ENCODE measurements at places on chromosomes 12 and 14.

- peak; percentile 35 for DNase-seq
Observed at GRCh38 chr14:72439707-72440106, 454.2 kb downstream of the DPF3 start.

- no peak for DNase-seq
Observed at GRCh38 chr12:22415342-22416309, 81.1 kb upstream of the ST8SIA1 start.

GRCh38 chr14:76413962-76414600, 38.1 kb downstream of the ESRRB start:
- no peak for DNase-seq

GRCh38 chr14:101464310-101464983, 96.8 kb upstream of the DIO3 start:
- no peak for DNase-seq

DNA sequence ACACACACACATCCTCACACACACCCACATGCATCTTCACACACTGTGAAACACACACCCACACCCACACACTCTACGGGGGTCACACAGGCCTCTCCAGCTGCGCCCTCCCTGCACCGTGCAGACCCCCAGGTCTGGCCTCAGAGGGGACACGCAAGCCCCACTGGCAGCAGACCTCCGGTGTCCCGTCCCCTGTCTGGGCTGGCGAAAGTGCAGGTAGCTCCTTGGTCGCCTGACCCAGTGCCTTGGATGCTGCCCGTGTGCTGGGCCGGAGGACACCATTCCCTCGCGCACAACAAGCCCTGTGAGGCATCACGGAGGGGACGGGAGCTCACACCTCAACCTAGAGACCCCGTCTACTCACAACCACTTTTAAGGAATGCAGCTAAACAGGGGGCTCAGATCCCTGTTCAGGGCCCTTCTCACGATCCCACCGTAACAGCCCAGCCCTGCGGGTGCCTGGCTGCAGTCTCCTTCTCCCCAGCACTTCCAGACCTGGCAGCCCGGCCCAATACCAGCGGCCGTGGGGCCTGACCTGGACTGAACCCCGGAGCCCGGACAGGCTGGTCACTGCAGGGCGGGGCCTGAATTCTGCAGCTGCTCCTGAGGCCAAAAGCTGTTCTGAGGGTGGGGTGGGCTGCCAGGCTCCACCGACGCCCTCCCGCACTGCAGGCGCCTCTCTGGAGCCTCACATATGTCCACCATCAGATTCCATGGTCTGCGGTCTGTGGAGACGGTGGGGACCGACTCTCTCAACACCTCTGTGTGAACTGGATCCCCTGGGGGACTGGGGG, 42.1 kb upstream of the FZD10 start:
- DNase-seq: no peak

GRCh38 chr14:103450416-103450815, 65.2 kb downstream of the MARK3 start:
- no peak for DNase-seq

GRCh38 chr14:104863923-104864266, 1.2 kb upstream of the CEP170B start:
- no peak for DNase-seq

GRCh38 chr14:27739657-27740156, 1026.9 kb upstream of the FOXG1 start:
- DNase-seq: no peak

DNA sequence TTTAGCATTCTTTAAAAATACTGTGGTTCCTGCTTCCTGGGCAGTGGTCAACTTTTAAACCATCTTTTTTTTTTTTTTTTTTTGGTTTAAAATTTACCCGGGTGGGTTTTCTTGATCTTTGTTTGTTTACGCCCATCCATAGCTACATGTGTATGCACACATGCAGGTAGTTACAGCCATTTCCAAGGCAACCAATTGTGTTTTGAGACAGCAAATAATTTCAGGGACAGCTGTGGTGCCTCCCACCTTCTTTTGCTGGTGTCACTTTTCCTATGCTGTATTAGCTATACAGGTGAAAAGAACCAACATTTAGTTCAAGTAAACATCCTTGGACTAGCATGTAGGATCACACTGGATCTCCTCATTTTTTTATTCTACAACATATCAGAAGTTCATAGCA, 52.0 kb upstream of the PSMA6 start:
- no peak for DNase-seq

DNA sequence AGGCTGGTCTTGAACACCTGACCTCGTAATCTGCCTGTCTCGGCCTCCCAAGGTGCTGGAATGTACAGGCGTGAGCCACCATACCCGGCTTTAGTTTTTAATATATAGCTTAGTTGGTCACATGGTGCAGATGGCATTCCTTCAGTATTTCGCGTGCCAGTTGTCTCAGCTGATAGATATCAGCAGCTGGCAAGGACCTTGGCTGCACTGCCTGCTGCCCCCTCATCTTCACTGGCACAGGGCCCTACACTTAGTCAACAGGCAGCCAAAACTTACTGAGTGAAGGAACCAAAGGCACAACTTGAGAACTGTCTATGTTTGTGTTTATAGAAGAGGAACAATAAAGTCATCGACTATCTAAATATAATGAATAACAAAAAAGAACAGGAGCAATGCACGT, 31.0 kb downstream of the EID3 start:
- no peak for DNase-seq

GRCh38 chr14:67423424-67423823, 11.5 kb upstream of the PLEK2 start:
- DNase-seq: no peak

GRCh38 chr12:106141003-106141402, 2.2 kb upstream of the NUAK1 start:
- no peak for DNase-seq

DNA sequence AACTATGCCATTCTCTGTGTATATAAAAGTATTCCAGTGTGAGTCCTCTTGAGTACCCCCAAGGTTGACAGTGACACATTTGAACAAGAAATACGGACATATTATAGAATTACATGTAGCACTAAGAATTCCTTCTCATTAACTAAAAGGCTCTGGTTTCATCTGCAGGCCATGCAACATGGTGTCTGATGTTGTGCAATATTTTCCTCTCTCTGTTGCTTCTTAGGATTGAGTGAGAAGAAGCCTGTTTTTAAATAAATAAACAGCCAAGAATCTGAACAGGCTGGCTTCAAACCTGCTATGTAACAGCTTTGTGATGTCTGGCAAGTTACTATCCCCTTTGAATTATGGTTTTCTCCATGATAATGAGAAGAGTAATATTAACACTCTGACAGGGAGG, 22.2 kb upstream of the CCER1 start:
- no peak for DNase-seq

- no peak for DNase-seq
Observed at GRCh38 chr12:120406069-120406468, 31.8 kb upstream of the COX6A1 start.

DNA sequence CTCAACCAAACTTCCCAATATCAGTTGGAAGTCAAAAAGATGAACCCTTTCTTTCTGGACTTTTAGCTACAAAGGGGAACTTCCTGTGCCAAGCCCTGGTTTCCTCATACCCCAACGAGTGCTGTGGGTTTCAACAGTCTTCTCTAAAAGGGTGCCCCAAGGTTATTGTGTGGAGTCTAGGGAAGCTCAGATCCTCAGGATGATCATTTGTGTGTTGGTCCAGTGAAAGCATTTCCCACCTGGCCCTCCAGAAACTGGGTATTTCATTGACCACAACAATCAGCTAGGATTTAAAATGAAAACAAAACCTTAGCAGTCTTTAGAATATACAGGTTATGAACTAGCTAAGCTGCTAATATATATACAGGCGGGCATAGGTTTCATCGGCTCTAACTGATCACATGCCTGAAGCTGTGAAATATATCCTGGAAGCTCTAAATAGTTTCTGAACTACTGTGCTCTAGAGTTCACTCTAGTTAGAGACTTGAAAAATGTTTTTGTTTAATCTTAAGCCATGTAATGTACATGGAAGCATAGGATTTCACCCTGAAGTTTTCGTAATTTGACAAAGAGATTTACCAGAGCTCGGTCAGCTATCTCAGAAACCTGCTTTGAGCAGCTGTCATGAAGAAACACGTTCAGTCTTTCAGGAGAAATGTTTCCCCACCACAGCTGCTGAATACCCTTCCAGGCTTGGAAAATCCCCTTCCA, 29.6 kb downstream of the P2RX4 start:
- no peak for DNase-seq

DNA sequence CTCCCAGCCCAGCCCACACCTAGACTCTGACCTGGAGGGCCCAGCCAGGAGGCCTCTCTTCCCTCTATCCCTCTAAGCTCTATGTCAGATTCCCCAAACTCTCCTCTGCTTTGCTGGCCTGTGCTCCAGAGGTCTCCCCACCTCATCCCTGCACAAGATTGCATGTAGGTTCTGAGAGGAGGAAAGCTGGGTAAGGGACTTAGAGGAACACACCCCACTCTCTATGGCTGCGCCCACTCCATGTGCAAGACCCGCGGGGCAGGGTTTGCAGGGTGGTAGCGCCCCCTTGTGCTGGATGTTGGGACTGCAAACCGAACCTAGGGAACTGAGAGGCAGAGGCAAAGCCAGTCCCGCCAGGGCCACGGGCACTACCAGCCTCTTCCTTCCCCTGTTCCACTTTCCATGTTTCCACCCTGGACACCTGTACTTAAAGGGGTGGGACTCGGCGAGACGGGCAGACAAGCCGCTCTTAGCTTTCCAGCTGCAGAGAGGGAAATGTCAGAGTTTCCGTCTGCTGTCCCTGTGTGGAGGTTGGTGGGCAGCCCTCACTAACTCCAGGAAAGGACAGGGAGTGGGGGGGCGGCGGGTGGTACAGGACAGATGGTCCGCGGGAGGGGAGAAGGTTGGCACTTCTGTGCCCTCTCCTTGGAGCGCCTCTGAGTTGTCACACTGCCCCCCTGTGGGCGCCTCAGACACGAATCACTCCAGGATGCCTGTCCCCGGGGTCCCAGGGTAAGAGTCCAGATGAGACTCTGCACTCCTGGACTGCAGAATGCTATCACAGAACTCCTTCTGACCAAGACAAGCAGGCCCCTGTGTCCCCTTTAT, 16.8 kb downstream of the MMP14 start:
- peak; percentile 97 for DNase-seq

DNA sequence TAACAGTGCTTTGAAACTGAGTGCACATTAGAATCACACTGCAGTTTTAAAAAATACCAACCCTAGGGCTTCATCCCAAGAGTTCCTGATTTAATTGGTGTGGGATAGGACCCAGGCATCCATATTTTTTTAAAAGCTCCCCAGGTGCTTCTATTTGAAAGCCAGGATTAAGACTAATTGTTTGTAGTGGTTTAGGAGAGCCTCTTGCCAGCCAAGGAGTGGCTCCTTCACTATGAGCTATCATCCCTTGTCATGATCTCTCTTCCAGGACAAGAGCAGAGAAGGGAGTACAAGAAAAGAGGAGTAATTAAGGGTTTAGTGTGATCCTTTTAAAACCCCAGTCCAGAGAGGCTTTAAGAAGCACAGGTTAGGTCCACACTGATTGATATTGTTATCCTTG, 178.0 kb downstream of the CAND1 start:
- DNase-seq: no peak

DNA sequence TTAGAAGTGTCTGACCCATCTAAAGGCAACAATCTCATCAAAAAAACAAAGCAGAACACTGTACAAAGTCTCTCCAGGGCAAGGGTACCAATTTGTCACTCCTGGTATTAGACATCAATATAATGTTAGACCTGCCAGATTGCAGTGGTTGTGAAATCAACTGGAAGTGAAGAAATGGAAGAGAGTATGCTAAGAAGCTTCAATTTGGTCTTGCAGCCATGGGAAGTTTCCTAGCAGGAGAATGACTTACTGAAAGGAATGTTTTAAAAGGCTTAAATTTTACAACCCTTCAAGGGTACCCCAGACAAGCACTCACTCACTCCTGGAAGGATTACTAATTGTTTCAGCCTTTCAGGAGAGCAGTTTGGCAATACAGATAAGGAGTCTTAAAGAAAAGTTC, 18.9 kb downstream of the LLPH start:
- no peak for DNase-seq

- DNase-seq: no peak
Observed at GRCh38 chr14:56170877-56171422, 52.7 kb downstream of the PELI2 start.

DNA sequence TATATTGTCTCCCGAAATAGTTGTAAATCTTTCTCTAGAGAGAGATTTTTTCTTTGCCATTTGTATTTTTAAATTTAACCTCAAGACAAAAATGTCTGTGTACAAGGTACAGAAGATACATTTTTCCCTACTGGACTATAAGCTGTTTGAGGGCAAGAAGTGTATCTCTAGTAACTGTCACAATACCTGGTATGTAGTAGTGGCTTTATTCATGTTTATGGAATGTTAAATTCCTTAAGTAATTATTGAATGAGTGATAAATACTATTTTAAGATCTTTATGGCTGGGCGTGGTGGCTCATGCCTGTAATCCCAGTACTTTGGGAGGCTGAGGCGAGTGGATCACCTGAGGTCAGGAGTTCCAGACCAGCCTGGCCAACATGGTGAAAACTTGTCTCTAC, 24.4 kb upstream of the CDK17 start:
- DNase-seq: no peak

GRCh38 chr14:102371361-102371760, 8.6 kb downstream of the TECPR2 start:
- DNase-seq: no peak

DNA sequence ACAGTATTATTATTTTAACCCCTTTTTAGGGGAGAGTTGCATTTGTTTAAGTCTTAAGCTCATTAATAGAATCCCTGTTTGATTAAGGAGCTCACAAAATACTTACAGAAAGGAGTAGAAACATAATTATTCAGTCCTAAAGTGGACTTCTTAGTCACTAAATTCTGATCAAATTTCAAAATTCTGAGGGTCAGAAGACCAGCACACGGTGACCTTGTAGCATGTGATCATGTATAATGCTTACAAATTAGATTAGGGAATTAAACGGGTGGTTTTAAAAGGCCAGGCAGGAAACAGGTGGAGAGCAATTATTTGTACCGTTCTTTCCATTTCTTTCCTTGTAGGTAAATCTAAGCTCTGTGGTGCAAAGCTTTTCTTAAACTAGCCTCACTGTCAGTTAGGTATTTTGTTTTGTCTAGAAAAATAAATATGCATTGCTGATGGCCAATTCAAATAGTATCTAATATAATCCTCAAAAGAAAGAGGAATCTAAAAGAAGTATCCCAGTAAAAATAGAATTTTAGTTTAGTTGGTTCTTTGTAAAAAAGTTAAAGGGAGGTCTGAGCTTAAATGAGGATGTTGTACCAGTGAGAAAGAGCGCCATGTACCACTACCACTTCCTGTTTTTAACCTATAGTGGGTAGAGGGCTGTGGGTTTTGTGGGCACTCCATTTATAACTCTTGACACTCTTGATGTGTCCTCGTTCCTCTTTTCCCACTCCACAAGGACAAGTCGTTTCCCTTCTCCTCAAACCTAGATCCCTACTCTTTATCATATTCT, 51.1 kb downstream of the SLC38A1 start:
- peak; percentile 67 for DNase-seq

DNA sequence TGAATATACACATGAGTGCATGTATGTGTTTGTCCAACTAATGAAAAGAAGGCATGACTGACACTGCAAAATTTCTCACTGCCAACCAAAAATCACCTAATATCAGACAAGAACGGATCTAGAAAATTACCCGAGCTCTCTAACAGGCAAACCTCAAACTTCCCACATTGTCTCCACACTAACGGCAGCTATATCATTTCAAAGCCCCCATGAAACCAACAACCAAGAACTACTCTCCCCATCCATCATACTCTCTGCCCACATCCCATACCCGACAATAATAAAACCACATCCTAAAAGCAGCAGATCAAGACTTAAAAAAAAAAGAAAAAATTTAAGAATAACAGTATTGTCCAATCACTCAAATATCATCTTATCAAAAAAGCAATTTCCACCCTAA, 227.1 kb downstream of the CEP128 start:
- DNase-seq: no peak

GRCh38 chr14:36270191-36270590, 50.2 kb downstream of the MBIP start:
- DNase-seq: no peak

GRCh38 chr14:67420102-67420739, 8.3 kb upstream of the PLEK2 start:
- peak; percentile 60 for DNase-seq
